ENCODE measurements at places on chromosomes 5 and 9.

GRCh38 chr5:169411786-169412430, 111.0 kb upstream of the SLIT3 start:
- DNase-seq = no peak

DNA sequence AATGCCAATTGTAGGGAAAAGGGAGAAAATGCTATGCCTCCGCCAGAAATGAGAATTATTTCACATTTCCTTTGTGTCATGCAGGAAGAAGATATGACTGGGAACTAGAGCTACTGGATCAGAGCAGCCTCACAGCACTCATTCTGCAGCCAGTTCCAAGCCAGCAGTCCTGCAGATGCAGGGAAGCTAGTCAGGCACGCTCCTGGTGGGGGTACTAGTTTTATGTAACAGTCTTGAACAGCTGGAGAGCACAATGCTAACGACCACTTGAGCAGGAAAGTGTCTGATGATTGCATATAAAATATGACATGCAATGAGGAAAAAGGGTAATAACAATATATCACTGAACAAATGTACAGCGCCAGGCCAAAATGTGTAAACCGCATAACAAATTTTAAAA, 21.7 kb downstream of the CDH10 start:
- no peak for DNase-seq

GRCh38 chr5:78824831-78825281, 160.3 kb downstream of the ARSB start:
- no peak for DNase-seq

GRCh38 chr5:83955916-83956315, 235.3 kb upstream of the HAPLN1 start:
- DNase-seq = no peak

DNA sequence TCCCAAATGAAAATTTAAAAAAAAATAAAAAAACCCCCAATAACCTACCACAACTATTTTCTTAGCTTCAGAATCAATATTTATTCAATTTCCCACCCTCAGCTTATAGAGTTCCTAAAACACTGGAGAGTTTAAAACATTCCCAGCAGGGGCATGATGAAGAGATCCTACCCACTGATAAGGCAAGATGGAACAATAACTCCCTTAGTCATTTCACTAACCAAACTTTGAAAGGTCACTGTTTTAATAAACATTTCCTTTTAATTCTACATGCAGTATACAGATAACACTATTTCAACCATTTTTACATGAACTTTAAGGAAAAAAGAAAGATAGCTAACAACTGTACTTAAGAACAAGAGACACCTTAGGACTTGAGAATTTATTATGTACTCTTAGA, 34.9 kb upstream of the ACOT12 start:
- no peak for DNase-seq

- no peak for DNase-seq
Observed at GRCh38 chr9:6405371-6405770, 7.6 kb upstream of the UHRF2 start.

GRCh38 chr5:7902666-7903625, 34.0 kb downstream of the MTRR start:
- DNase-seq = no peak

Measured in RWPE2 (cell line).